Left lobe of liver (tissue), 2 donors: ENCODE measurements at places on chromosomes 16 and 17. TPM values are rescaled to one million over a fixed set of nuclear protein-coding genes. Genes with fewer than 3 reads are reported as not detected.

DNA sequence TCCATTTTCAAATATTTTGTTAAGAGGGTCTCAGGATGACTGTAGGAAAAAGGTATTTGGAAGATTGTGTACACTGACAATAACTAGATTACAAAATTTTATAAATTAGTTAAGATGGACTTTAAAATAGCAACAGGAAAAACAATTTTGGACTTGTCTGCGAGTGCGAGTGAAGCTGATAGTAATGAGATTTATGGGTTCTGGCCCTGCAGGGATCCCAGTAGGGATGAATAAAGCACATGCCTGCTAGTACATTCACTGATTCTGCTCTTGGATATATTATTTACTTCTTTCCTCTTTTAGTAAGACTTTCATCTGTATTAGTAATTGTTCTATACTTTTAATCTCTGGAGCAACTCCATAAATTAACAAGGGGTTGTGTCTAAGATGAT, 28.2 kb downstream of the PRKCA start:
- no peak for DNase-seq

The GAS2L2 gene
- total RNA-seq, result not detected

DNA sequence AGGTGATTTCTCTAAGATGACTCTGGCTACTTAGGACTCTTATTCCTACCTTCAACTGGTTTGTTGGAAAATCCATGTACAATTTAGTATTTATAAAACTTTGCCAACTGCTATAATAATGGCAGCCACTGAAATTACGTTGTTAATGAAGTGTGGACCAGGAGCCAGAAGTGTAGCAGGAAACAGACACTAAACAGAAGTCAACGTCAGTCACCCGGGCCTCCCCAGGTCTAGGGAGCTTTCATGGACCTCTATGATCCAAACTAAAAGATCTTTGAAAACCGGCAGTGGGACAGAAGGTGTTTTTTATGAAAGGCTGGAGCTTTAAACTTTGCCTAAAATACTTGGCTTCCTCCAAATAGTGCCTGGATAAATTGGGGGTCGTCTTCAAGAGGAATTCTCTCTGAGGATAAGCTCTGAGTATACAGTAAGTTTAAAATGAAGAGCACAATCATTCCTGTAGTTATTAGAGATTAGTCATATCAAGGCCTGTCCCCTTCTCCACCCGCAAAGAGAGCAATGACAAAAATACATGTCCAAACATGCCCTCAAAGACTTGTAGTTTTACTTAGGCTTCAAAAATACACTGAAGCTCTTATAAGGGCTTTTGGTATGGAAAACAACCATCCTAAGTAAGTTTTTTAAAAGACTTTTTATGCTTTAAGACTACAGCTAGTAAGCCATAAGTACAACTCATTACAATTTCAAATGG, 34.6 kb downstream of the DCUN1D3 start:
- DNase-seq, result no peak

The EXOC3L1 gene
- total RNA-seq, result 1.8 TPM

The TIMP2 gene
- total RNA-seq, result 26.4 TPM

The KCNJ12 gene
- total RNA-seq, result 1.7 TPM
